ENCODE measurements at places on chromosomes 13 and 19. TPM values are rescaled to one million over a fixed set of nuclear protein-coding genes. Genes with fewer than 3 reads are reported as not detected.

Gene CKM
- not detected for total RNA-seq

Gene NECTIN2
- total RNA-seq = 51.3 TPM

Gene ZNF799
- 2.5 TPM for total RNA-seq

Gene PRRG2
- 0.92 TPM for total RNA-seq

Gene GPR183
- not detected for total RNA-seq

Gene SOHLH2
- total RNA-seq = 0.93 TPM

Gene FGF22
- total RNA-seq = 0.26 TPM

Gene PRTN3
- not detected for total RNA-seq

Gene MEIS3
- 11.0 TPM for total RNA-seq

Gene APLP1
- total RNA-seq = 14.0 TPM

Gene KIRREL2
- total RNA-seq = not detected

Gene CTXN1
- total RNA-seq = 2.0 TPM

Gene RDH8
- total RNA-seq = not detected

Gene GARIN5A
- 0.26 TPM for total RNA-seq

Gene C5AR1
- under 0.01 TPM for total RNA-seq

Gene CNN1
- total RNA-seq = 1.7 TPM

Gene ZNF560
- total RNA-seq = 0.06 TPM

Gene ZNF256
- 6.2 TPM for total RNA-seq

Gene CLEC17A
- 0.06 TPM for total RNA-seq

Gene CEACAM16
- total RNA-seq = not detected

Gene NCAN
- not detected for total RNA-seq

Gene TEX29
- total RNA-seq = 0.12 TPM

Gene IL12RB1
- 0.26 TPM for total RNA-seq

Gene JUNB
- total RNA-seq = 137 TPM

Gene SLC8A2
- not detected for total RNA-seq

Gene ADAMTSL5
- total RNA-seq = 3.7 TPM

Gene C1QTNF9
- not detected for total RNA-seq

Gene ELOF1
- total RNA-seq = 23.4 TPM

Gene CLIP3
- 3.4 TPM for total RNA-seq

Gene LRRC25
- not detected for total RNA-seq

Gene ZNF546
- 5.6 TPM for total RNA-seq

Gene CYP2F1
- total RNA-seq = not detected

Gene PLEKHF1
- total RNA-seq = 27.5 TPM

Gene ZNF121
- total RNA-seq = 33.9 TPM

Gene NCCRP1
- not detected for total RNA-seq

Gene SIGLEC12
- total RNA-seq = not detected

Gene ZNF541
- total RNA-seq = 0.13 TPM

Gene ZNF888
- 3.5 TPM for total RNA-seq

Gene CD177
- total RNA-seq = not detected

Gene GRK1
- total RNA-seq = not detected

Gene NAPSA
- total RNA-seq = 0.06 TPM

Gene JSRP1
- not detected for total RNA-seq

Gene KLF12
- total RNA-seq = 12.8 TPM

Gene FNDC3A
- total RNA-seq = 61.8 TPM

Gene SHISA7
- total RNA-seq = not detected

Gene PCDH9
- total RNA-seq = 56.1 TPM

Gene SPACA4
- not detected for total RNA-seq

Gene FAM83E
- 0.25 TPM for total RNA-seq

Gene KLK2
- not detected for total RNA-seq

Gene PBX4
- total RNA-seq = not detected

Gene PSG1
- total RNA-seq = not detected

Gene LIN37
- total RNA-seq = 7.0 TPM

Gene OLFM2
- total RNA-seq = 0.19 TPM

Gene ONECUT3
- total RNA-seq = not detected

Gene ZNF266
- total RNA-seq = 7.3 TPM

Gene NANOS3
- not detected for total RNA-seq

Gene GFY
- total RNA-seq = not detected

Gene MEDAG
- total RNA-seq = 183 TPM

Gene SULT2A1
- not detected for total RNA-seq
